IPS DF 6.9 (cell line): ENCODE measurements at places on chromosomes 7 and 10.

GRCh38 chr7:139587535-139587934 lies 64.0 kb downstream of the CLEC2L start:
- H3K27ac ChIP-seq, result no peak overlapping the region
- no peak for DNase-seq
- H3K4me1 ChIP-seq, result no peaks in the 10 kb centered on the region

DNA sequence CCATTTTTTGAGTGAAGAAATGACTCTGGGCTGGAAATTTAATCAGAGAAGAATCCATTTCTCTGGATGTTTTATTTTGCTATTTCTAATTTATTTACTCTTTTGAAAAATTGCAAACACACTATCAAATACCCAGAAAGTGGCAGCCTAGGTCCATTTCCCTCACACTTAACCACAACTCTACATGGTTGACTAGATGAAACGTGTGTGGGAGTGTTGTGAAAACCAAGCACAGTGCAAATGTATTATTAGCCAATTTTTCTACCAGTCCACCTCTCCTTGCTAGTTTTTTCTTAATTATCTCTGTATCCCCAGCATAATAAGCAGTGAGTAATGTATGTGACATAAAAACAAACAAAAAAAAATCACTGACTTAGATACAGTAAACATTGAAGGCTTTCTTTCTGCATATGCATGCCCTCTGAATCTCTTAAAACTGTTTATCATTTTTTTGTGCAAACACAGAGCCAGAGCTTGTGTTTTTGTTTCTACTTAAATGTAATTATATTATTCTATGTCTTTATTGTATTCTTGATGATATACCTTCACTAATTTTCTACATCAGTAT lies 30.9 kb downstream of the SCIN start:
- no peak overlapping the region for H3K4me3 ChIP-seq
- H3K4me1 ChIP-seq, result no peaks in the 10 kb centered on the region
- DNase-seq, result no peak
- no peaks in the 10 kb centered on the region for H3K27me3 ChIP-seq
- H3K27ac ChIP-seq, result no peak overlapping the region

- H3K4me3 ChIP-seq, result no peak overlapping the region
- no peaks in the 10 kb centered on the region for H3K27me3 ChIP-seq
- no peak overlapping the region for H3K27ac ChIP-seq
- DNase-seq, result no peak
- no peaks in the 10 kb centered on the region for H3K36me3 ChIP-seq
Measured at GRCh38 chr7:44156453-44157010, 15.4 kb upstream of the MYL7 start.

DNA sequence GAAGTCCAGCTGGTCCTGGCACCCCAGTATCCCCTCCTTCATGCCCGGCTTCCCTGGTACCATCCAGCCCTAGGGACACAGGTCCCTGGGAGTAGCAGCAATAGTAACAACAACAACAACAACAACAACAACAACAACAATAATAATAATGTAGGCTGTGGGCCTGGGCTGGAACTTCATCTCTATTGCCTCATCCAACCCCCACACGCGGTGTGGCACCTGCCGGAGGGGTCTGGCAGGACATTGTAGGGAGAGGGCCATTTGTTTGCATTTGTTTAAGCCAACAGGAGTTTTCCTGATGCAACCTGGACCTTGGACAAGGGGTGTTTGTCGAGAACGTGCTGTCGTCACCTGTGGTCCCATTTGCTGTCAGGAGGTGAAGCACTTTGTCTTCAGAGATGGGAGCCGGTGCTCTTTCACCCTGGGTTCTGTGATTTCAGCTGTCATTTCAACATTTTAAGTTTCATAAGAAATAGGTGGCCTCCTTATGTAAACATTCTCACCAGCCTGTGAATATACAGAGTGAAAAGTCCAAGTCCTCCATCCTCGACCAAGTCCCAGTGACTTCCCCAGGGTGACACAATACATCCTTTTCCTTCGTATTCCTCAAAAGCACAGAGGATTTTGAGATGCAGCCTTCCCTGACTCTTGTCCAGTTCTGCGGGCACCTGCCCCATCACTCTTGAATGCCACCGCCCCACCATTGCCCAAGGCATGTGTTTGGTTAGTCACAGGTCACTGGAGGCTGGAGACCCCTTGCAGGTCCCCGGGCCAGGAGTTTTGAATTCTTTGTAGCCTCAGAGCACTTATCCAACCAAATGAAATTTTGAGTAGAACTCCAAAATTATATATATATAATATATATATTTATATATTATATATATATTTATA lies 9.2 kb downstream of the LHPP start:
- peaks cover 12% of the 10 kb centered on the region; the same call in 1 of the 2 replicates for H3K4me1 ChIP-seq
- no peaks in the 10 kb centered on the region for H3K27me3 ChIP-seq
- H3K27ac ChIP-seq, result no peak overlapping the region
- no peaks in the 10 kb centered on the region for H3K36me3 ChIP-seq
- DNase-seq, result no peak
- no peak overlapping the region for H3K4me3 ChIP-seq

DNA sequence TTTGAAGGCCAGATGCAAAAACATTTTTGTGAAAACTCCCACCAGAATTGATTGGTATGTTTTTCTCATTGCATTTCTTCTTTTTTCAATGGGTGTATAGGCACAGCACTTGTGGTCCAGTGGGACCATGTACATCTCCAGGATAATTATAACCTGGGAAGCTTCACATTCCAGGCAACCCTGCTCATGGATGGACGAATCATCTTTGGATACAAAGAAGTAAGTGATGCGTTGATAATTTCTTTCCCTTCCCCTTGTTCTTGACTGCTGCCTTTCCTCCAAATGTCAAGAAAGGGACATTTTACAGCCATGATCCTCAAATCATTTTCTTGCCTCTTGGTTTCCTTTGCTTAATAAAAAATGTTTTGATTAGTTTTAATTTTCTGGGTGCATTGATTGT lies 331.5 kb downstream of the PLXDC2 start:
- no peak for DNase-seq
- no peaks in the 10 kb centered on the region for H3K4me1 ChIP-seq
- no peak overlapping the region for H3K27ac ChIP-seq
- no peaks in the 10 kb centered on the region for H3K27me3 ChIP-seq
